Activated effector memory CD4-positive, alpha-beta T cell treated with Interleukin-2 at 50 U/mL for 16 hours (primary cell): ENCODE measurements at places on chromosomes 3 and 15.

DNA sequence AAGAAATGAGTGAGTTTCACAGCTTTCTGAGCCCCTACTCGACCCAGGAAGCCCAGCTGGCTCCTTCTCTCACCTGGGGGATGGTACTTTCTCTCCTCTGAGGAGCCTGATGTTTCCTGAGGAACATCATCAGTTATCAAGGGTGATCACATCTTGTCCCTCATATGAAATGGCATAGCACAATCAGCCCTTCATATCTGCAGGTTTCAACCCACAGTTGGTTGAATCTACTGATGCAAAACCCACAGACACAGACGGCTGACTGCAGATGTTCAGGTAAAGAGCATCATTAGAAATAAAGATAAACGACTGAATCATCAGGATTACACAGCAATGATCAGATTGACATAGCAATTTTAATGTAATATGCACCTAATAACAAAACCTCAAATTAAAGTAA is 93.6 kb upstream of the OSTN start:
- no peak for DNase-seq

- no peak for DNase-seq
Measured at GRCh38 chr15:89835176-89835564, 20.5 kb upstream of the ANPEP start.

GRCh38 chr3:99503350-99503749 is 135.0 kb upstream of the COL8A1 start:
- DNase-seq, result no peak

- no peak for DNase-seq
Measured at GRCh38 chr3:66018057-66019033, 20.4 kb downstream of the MAGI1 start.

GRCh38 chr15:32840507-32841245 is 122.9 kb downstream of the GREM1 start:
- no peak for DNase-seq

GRCh38 chr3:158434412-158435038 is 136.5 kb upstream of the MLF1 start:
- DNase-seq, result no peak

- DNase-seq, result no peak
Measured at GRCh38 chr3:127168271-127168670, 24.7 kb upstream of the PRR23E start.

DNA sequence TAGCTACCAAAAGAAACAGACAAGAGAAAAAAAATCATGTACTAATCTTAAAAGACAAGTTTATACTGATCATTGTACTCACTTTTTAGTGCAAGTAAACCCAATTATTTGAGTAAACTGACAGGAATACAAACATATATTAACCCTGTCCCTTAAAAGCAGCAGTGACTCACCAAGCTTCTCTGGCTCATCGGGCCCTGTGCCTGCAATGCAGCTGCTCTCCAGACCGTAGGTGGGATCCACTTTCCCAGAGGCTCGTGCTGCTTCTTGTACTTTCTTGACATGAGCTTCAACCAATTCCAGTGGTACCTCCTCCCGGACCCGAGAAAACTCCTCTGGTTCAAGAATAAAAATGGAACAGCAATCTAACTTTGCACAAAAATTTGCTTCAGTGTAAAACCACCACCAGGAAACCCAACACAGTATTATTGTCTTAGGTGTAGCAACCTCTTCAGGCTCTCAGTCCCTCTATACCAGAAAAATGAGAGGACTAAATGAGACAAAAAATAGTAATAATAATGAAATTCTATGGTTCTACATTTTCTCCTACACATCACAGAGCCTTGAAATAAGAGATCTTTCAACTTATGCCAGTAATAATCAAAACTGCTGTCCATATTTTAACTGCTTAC is 82.6 kb upstream of the CSPG5 start:
- DNase-seq, result no peak

- no peak for DNase-seq
Measured at GRCh38 chr15:47188758-47189507, 528.4 kb upstream of the SEMA6D start.

DNA sequence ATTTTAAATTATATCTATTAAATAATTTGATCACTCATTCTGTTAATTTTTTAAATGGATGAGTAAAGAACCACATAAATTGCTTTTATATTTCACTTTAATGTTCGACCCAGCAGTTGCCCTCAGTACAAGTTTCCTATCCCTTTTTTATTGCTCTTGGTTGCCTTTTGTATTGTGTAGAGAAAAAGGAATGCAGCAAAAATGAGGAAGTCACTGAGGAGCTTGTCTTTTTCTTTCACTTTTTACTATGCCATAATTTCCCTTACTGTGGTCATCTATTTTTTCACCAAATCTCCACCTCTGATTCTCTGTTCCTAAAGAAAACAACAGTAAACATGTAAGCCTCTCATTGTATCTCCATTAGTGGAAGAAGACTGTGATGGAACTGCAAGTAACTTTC is 122.7 kb downstream of the B3GALNT1 start:
- DNase-seq, result no peak

DNA sequence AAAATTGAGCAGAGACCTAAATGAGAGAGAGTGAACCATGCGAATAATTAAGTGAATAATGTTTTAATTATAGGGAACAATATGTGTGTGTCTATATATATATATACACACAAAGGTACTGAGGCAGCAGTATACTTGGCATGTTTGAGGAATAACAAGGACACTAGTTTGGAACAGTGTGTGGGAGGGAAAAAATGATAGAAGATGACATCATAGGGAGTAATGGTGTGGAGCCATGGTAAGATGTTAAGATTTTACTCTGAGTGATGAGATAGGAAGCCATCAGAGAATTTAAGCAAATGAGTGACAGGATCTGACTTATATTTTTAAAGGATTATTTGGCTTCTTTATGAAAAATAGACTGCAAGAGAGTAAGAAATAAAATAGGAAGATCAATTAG is 29.1 kb downstream of the DTWD1 start:
- DNase-seq, result no peak

- DNase-seq, result no peak
Measured at GRCh38 chr3:15476378-15476777, 45.1 kb downstream of the COLQ start.

DNA sequence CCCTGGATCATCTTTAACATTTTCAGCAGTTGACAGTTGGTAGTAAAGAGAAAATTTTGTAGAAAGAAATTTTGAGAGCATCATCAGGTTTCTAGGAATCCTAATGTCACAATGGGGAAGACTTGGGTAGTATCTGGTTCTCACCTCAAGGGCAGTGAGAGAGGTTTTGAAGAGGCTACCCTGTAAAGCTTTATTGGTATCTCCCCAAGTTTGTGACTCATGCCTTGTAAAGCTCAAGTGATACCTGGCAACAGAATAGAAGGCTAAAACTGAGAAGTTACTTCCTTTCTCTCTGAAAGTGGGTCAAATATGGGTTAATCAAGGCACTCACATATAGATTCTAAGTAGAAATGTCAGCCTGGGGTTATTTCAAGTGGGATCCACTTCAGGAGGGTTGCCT is 196.4 kb downstream of the SUCNR1 start:
- no peak for DNase-seq

DNA sequence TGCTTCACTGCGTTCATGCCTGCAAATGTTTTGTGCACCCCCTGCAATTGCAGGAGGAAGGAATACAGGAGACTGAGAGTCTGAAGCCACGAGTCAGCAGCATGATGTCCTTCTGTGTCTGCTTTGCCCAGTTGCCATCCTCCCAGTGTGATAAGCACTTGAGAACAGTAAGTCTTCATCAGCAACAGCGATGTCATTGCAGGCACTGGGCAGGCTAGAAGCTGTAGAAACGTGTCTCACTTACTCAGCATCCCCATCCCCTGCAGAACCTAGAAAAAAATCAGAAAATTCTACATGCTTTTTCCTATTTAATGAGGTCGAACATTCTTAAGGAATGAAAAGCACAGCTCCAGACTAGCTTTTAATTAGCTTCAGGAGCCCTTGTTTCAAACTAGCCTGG is 156.5 kb upstream of the LPP start:
- no peak for DNase-seq

DNA sequence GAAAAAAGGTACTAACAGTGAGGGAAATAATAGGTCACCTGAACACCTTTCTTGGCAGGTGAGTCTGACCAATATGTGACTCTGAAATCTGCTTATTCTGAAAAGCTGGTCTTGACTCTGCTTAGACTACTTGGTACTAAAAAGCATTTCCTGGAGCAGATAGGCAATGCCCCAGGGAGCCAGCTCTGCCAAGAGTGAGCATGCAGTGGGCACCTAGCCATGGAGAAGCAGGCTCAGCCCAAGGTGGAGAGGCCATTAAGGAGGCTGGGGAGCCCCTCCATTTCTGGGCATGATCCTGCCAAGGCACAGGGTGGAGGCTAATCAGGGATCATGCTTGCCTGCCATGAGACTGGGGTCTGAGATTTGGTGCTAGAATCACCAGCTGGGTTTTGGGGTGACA is 1.6 kb upstream of the LTF start:
- no peak for DNase-seq

- DNase-seq, result no peak
Measured at GRCh38 chr3:140917772-140918171, 23.9 kb upstream of the SLC25A36 start.

- no peak for DNase-seq
Measured at GRCh38 chr3:170632780-170633179, 46.9 kb upstream of the SLC7A14 start.

- DNase-seq, result no peak
Measured at GRCh38 chr3:185402561-185402960, 39.6 kb downstream of the MAP3K13 start.

GRCh38 chr15:81015621-81016488 is 15.1 kb downstream of the TLNRD1 start:
- no peak for DNase-seq

GRCh38 chr3:147360646-147361453 is 45.5 kb downstream of the ZIC4 start:
- DNase-seq, result no peak

DNA sequence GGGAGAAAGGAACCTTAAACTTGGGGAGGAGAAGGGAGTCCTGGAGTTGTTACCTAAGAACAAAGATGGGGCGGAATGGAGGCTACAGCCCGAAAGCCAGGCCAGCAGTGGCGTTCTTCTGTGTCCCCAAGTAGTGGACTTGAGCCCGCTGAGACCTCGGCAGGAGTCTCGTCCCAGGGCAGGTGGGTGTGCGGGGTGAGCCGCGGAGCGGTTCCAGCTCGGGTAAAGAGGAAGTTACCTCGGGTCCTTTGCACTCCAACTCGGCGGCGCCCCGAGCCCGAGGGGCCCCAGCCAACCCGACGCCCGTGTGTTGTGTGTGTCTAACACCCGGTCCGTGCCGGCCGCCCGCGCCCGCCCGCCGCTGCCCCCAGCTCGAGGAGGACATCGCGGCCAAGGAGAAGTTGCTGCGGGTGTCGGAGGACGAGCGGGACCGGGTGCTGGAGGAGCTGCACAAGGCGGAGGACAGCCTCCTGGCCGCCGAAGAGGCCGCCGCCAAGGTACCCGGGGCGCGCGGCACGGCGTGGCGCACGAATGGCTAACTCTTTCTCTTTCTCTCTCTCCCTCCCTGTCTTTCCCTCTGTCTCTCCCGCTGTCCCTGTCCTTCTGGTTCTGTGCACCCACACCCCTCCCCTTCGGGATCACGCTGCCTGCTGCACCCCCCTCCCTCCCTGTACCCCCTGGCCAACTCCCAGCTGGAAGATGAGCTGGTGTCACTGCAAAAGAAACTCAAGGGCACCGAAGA is 959 bp downstream of the TPM1 start:
- DNase-seq, result no peak

GRCh38 chr3:181915551-181915950 is 203.8 kb downstream of the SOX2 start:
- DNase-seq, result no peak

DNA sequence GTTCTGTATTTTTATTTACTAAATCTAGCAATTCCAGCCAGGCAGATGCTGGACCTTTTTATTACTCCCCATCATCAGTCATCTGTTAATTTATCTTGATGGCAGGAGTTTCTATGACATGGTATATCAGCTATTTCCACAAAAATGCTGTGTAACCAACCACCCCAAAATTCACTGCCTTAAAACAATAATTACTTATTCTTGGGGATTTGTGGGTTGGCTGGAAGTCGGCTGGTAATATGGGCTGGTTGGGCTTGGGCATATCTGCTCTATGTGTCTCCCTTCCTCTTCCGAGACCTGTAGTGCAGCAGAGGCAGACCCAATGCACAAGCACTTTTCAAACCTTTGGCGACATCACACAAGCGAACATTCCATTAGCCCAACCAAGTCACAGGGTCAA is 92.1 kb upstream of the UBE2E1 start:
- no peak for DNase-seq

DNA sequence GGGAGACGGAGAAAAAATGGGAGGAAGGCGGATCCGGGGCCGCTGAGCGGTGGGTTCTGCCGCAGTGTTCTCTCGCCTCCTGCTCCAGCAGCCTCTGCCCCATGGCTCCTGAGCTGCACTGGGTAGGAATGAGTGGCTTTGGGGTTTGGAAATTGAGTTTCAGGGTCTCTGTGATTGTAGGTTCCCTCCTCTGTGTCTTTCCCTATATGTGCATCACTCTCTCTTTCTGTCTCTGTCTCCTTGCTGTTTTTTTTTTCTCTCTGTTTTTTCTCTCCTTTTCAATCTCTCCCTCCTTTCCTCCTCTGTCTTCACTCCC is 1.9 kb downstream of the GRM7 start:
- no peak for DNase-seq

GRCh38 chr15:28190391-28191174 is 91.5 kb upstream of the OCA2 start:
- DNase-seq, result no peak

DNA sequence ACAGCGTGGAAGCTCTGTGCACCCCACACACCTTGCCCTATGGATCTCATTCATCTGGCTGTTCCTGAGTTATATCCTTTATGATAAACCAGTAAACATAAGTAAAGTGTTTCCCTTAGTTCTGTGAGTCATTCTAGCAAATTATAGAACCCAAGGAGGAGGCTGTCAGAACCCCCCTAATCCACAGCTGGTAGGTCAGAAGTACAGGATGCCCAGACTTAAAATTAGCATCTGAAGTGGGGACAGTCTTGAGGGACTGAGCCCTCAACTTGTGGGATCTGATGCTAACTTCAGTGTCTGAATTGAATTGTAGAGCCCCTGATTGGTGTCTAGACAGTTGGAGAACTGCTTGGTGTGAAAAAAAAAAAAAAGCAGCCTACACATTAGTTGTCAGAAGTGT is 75.1 kb downstream of the B3GNT5 start:
- DNase-seq, result no peak

DNA sequence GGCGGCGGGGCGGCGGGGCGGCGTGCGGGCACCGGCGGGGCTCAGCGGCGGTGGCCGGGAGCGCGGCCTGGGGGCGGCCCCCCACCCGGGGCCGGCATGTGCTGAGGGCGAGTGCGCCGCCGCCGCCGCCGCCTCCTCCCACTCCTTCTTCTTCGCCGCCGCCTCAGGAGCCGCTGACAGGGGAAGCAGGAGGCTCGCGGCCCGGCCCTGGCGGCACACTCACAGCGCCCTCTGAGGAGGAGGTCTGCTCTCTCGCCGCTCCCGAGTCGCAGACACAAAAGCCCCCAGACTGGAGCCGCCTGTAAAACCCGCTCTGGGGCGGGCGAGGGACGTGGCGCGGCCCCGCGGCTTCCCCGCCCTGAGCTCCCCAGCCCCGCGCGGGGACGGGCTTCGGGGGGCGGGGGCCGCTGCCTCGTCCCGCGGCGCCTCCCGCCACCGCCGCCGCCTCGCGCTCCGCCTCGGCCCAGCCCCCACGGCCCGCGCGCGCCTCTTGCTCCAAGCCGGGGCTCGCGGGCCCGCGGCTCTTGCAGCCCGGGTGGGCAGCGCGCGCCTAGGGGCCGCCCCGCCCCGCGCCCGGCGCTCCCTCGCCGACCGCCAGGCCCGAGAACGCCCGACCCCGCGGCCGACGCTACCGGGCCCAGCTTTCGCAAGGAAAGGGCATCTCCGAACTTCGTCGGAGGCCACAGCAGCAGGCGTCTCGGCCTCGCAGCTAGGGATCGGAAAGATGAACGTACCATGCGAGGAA is at the start of gene PYGO1:
Gene PYGO1, minus strand, starts transcription at position 276 of the 745 bp plus-strand sequence. CDS start 462 bp downstream, outside the sequence.
- no peak for DNase-seq
